ENCODE measurements at places on chromosomes 16 and 17.
A peak's percentile ranks its signal among the peaks of the same experiment; 100 is the strongest.

DNA sequence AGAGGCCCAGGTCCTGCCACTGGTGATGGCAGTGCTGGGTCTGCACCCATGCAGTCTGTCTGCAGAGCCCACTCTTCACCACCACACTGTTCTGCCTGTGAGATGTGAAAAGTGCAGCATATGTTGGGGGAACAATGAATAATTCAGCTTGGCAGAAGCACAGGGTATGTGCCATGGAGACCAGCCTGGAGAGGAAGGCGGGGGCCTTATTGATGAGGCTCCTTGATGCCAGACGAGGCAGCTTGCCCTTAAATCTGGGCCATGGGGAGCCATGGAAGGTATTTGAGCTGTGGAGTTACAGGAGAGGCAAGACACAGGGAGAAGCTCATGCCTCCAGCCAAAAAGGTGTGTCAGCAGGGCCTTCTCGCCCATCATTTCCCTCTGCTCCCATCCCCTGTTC is 124.7 kb downstream of the C16orf78 start:
- DNase-seq: no peak

DNA sequence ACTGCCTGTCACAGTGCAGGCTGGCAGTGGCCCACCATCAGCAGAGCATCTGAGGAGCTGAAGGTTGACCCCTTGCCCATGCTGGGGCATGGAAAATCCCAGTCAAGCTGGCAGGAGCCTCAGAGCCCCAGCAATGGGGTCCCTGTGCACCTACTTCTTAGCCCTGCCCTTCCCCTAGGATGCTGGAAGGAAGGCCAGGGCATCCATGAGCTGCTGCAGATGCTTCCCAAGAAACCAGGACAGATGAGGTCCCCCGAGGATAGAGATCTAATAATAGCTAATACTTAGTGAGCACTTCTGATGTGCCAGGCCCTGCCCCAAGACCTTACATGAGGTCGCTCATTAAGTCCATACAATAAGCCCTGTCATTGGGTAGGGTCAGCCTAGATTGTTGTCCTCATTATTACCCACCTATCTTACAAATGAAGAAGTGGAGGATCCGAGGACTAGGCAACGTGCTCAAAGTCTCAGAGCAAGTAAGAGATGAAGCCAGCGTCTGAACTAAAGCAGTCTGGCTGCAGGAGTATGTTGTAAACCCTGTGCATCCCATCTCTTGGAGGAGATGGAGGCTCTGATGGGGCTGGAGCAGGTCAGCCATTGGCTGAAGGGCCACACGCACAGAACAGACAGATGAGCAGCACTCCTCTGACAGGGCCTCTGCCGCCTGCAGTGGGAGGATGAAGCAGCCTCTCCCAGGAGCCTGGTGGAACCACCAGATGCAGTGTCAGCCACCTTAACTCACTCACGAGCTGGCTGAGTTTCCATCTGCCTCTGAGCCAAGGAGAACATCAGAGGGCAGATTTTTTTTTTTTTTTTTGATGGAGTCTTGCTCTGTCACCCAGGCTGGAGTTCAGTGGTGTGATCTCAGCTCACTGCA is 175.4 kb downstream of the WSCD1 start:
- DNase-seq: no peak

GRCh38 chr16:12612598-12613101 is 191.0 kb downstream of the CPPED1 start:
- peak; percentile 89 for DNase-seq

DNA sequence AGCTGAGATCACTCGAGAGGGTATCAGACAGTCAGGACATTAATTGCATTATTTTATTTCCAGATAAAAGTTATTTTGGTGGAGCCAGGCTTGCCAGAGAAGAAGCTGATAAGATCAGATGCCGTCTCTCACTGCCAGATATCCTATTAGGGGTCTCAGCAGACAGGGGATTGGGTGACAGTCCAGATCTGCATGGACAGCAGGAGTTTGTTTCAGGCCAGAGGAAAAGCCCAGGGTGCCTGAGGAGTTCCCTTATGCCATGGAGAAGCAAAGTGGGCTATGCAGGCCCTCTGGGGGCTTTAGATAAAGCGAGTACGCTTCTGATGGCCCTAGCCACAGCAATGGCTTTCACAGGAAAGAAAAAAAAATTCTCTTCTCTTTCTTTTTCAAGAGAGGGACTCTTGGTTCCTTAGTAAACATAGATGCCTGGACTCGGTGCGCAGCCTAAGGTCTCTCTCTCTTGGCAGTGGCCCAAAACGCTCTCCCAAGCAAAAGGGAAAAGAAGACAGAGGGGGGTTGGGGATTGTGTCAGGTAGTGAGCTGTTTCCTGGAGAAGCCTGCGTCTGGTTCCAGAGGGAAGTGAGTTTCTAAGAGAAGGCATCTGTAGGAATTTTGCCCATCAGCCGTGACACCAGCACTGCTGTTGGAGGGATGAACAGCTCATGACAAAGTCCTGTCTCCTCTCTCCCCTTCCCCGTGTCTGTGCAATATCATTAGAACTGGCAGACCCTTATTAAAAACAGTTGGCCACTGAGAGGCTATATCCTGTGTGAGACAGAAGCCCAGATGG is 166.3 kb upstream of the FOXF1 start:
- DNase-seq: no peak

DNA sequence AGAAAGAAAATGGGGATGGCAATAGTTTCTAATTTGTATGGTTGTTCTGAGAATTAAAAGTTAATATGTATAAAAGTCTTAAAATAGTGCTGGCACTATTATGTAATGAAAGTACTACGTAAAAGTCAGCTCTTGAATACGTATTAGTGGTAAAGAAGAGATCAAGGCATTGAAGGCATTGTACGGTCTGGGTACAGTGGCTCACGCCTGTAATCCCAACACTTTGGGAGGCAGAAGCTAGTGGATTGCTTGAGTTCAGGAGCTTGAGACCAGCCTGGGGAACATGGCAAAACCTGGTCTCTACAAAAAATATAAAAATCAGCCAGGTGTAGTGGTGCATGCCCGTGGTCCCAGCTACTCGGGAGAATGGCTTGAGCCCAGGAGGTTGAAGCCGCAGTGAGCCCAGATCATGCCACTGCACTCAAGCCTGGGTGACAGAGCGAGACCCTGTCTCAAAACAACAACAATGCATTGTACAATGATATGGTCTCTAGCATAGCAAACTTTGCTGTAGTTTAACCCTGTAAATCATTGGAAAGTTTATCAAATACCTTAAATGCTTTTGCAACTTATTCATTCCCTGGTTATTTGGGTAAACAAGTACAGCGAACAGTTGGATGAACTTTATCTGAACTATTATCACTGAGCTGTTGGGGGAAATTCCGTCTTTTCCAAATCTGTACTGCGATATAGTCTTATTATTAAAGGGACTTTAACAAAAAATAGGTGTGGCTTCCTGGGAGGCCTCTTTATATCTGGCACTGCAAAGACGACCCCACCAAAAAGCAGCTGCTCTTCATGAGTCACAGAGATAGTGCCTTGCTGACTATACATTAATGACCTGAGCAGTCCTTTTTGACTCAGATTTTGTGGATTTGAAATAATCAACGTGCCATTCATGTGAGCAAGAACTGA is 73.6 kb downstream of the GPRC5B start:
- DNase-seq: no peak
